Stimulated activated CD4-positive, alpha-beta T cell treated with anti-CD3 and anti-CD28 coated beads, TNF-alpha, amount 100 ng/mL, for 48 hours (primary cell): ENCODE measurements at places on chromosomes 1 and 21.

DNA sequence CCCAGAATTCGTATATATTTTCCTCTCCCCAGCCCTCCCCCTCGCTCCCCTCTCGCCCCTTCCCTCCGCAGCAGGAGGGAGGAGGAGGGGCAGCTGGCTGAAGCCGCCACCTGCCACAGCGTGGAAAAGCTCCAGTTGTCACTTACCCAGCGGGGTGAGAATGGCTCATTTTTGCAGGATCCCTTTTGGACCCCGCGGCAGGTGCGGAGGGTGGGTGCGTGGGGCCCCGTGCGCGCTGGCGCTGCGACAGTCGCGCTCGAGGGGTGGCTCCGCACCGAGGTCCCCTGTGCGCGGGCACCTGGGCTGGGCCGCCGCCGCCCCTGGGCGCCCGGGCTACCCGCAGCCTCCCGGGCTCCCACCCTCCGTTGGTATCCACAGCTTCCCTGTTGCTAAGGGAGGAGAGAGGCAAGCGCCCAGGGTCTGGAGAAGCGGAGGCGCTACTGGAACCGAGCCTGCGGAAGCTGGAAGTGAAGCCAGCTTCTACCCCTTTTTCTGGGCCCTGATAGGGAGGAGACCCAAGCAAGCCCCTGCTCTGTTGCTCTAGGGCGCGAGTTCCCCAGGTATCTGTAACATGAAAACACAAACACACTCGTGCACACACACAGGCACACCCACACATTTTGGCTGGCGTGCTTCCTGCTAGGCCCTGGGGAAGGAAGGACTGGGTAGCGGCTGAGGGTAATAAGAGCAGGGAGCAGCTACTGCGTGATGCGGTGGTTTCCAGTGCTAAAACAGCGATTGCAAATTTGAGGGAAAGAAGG, at the start of gene ERICH3:
Gene ERICH3, minus strand, starts transcription at position 442 of the 761 bp plus-strand sequence. Its CDS starts 273 bp downstream, at position 169.
- no peak for DNase-seq

- DNase-seq, result no peak
Measured at GRCh38 chr1:224339442-224340033, 9.6 kb upstream of the NVL start.

GRCh38 chr1:173360487-173361063, 116.6 kb upstream of the PRDX6 start:
- no peak for DNase-seq

DNA sequence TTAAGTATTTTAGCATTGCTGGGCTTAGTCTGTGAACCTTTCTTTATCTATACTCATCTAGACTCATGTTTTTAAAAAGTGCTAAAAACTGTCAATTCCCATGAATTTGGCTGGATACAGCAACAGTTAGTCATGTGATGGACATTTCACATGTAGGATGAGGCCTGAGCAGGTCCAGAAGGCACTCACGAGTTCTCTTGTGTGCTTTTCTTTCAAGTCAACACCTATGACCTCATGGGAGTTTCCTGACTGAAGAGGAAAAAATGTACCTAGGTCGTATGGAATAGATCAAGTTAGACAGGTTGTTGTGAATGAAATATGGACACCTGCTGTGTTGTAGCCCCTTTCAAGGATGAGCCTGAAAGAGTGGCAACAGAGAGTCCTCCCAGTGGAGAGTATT, 394.2 kb downstream of the DUSP10 start:
- DNase-seq, result no peak

- DNase-seq, result no peak
Measured at GRCh38 chr1:158527190-158527815, 26.9 kb downstream of the OR6Y1 start.

GRCh38 chr21:42939582-42940413, 14.4 kb upstream of the ERVH48-1 start:
- no peak for DNase-seq

DNA sequence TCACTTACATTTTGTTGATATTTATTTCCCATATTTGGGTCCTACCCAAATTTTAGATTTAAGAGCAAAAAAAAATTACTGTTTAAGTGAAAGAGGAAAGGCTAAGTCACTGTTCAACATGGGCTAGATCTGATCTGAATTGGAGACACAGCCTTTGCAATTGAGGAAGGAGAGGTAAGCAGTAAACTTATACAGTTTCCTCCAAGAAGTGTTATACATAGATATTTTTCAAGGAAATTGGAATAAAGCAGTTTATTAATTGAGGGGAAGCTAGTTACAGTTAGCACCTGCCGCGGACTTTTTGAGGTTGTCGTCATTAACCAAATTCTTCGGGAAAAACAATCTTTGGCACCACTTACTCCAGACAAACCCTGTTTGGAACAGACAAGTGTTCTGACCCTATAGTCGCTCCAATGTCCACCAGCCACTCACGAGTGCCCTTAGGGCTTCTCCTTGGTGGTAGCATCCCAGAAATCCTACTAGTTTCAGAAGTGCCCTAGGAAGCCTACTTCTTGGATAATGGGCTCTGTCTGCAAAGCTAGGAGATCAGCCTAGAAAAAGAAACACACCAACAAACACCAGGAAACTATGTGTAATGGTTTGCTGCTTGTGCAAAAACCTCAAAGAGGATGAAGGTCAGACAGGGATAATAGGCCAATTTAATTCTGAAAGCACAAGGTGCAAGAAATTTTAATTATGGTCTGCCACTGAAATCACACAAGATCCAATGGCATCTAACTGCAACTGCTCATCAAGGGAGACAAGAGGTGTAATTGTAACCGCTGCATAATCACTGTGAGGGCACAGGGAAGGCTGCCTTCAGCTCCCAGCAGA, 2.5 kb downstream of the WLS start:
- no peak for DNase-seq

DNA sequence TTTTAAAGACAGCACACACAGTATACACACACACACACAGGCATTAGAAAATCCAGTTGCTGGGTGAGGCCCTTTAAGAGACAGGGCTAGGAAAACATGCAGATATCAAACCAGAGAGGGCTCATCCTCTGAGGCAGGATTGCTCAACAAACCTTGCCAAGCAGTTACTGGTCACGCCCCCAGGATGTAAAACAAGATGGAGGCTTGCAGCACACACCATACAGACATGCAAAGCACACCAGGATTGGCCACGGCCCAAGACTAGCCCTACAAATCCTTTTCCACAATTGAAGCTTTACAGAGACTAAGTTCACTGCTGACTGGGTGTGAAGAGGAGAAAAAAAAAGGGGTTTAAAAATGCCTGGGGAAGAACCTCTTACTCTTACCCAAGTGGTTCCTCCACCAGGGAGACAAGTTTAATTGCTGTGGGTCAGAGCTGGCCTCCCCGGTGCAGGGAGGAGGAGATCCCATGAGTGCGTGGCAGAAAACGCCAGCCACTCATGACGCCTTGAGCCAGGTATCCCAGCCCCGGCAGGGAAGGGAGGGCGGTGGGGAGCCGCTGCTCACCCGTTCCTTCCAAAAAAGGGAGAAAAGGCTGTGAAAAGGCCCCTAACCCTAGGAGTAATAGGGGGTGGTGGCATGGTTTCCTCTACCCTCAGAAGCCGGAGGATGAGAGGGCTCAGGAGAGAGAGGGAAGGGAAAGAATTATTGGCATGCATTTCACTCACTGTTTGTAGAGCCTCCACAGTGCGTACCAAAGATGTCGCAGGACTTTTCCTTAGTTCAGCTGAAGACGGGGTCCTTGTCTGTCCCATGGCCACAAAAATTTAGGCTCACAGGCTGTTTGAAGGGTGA, 594.6 kb upstream of the ZP4 start:
- DNase-seq, result no peak

DNA sequence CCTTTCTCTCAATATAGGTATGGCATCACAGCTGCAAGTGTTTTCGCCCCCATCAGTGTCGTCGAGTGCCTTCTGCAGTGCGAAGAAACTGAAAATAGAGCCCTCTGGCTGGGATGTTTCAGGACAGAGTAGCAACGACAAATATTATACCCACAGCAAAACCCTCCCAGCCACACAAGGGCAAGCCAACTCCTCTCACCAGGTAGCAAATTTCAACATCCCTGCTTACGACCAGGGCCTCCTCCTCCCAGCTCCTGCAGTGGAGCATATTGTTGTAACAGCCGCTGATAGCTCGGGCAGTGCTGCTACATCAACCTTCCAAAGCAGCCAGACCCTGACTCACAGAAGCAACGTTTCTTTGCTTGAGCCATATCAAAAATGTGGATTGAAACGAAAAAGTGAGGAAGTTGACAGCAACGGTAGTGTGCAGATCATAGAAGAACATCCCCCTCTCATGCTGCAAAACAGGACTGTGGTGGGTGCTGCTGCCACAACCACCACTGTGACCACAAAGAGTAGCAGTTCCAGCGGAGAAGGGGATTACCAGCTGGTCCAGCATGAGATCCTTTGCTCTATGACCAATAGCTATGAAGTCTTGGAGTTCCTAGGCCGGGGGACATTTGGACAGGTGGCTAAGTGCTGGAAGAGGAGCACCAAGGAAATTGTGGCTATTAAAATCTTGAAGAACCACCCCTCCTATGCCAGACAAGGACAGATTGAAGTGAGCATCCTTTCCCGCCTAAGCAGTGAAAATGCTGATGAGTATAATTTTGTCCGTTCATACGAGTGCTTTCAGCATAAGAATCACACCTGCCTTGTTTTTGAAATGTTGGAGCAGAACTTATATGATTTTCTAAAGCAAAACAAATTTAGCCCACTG, 11.5 kb downstream of the HIPK1 start:
- no peak for DNase-seq
